ENCODE measurements at places on chromosomes 5 and 9.

DNA sequence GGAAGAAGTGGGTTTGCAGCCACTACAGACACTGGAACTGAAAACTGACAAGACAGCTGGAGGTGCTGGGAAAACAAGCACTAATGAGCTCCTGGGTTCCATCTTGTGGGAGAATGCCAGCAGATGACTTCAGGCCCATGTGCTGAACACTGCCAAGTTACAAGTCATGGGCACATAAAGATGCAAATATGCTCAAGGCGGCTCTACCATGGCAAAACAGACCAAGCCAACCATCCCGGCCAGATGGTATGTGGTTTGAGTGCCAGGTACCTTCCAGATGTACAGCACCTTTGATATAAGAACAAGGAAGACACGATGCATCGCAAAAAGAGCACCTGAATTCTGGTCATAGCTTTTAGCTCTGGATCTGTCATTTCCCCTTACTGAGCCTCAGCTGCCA is 19.9 kb downstream of the TNFSF8 start:
- peaks cover 57% of the 10 kb centered on the region for H3K4me1 ChIP-seq
- no peak for DNase-seq
- H3K4me3 ChIP-seq, result no peak overlapping the region
- no peaks in the 10 kb centered on the region for H3K27me3 ChIP-seq

DNA sequence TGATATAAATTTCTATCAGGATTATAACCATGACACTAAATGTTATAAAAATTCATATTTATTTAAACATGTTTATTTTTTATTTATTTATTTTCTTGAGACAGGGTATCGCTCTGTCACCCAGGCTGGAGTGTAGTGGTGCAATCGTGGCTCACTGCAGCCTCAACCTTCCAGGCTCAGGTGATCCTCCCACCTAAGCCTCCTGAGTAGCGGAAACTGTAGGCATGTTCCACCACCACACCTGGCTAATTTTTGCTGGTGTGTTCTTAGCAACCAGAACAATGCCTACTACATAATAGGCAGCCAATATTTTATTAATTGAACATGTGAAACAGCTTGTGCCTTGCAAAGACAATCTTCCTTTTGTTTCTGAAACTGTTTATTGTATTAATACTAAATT is 6.5 kb upstream of the PTBP3 start:
- no peaks in the 10 kb centered on the region for H3K4me1 ChIP-seq
- no peak overlapping the region for H3K27ac ChIP-seq

DNA sequence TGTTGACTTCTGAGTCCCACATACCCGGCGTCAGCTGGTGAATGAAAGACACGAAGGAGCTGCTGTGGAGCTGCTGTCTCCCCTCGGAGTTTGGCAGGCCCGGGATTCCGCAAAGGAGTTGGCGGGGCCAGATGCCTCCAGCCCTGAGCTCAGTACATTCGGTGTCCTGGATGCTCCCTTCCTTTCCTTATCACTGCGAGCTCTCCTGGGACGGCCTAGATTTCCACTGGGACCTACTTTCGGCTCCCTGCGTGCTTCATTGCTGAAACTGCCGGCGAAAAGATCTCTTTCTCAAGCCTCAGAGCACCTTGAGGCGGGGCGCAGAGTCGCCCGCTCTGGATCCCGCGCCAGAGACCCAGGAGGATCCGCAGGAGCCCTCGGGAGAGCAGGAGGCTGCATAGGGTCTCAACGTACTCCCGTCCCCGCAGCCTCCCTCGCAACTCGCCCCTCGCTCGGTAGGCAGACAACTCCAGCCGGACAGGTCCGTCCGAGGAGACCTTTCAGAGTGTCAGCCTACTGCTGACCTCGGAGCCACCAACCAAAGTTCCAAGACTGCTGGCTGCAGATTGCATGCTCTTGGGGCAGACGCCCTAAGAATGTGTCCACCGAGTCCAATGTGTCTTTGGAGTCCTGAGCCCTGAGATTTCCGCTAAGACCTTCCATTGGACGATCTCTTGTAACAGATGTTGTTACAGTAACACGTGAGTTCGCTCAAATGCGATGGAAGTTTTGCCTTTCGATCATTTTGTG is 6.1 kb downstream of the ANXA2R start:
- H3K27ac ChIP-seq, result peak overlapping the region; percentile 29
- DNase-seq, result no peak
- peaks cover 2% of the 10 kb centered on the region for H3K36me3 ChIP-seq
- peaks cover 20% of the 10 kb centered on the region for H3K4me1 ChIP-seq

GRCh38 chr5:159456261-159456660 is 126.0 kb upstream of the IL12B start:
- H3K4me1 ChIP-seq, result no peaks in the 10 kb centered on the region
- H3K36me3 ChIP-seq, result no peaks in the 10 kb centered on the region

DNA sequence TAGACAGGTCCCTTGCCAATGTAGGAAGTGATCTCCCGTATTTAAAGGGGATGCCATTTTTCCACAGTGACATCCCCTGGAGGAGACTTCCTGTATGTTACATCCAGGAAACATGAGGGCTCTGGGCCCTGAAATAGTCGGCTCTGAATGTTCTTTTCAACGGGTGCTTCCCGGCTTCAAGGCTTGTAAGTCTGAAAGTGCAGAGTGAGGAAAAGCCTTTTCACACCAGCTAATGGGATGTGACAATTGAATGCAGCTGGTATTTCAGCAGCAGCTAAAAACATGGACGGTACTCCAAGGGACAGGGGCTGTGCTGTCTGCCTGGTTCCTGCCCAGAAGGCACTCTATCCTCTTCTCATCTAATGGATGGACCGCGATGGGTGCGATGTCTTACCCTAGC is 1.4 kb downstream of the IL9 start:
- no peak for DNase-seq
- peaks cover 6% of the 10 kb centered on the region for H3K27me3 ChIP-seq
- H3K4me3 ChIP-seq, result no peak overlapping the region
- no peaks in the 10 kb centered on the region for H3K4me1 ChIP-seq

DNA sequence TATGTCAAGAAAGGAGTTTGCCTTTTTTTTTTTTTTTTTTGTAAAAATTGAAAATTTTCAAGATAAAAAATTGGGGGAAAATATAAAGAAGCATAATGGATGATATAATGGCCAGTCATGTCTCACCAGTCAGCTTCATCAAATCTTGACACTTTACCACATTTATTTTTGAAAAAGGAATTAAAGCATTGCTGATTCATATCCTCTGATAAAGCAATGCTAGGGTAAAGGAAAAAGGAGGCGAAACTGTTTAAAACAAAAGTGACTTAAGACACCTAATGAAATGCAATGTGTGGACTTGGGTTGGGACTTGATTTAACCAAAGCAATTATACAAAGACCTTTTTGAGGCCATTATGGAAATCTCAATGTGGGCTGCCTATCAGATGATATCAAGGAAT is 208.5 kb downstream of the ARHGAP26 start:
- peaks cover 6% of the 10 kb centered on the region for H3K4me1 ChIP-seq
- DNase-seq, result no peak
- H3K27me3 ChIP-seq, result no peaks in the 10 kb centered on the region
- H3K36me3 ChIP-seq, result no peaks in the 10 kb centered on the region
- no peak overlapping the region for H3K4me3 ChIP-seq

GRCh38 chr9:137682428-137683105 is 63.8 kb downstream of the EHMT1 start:
- no peaks in the 10 kb centered on the region for H3K27me3 ChIP-seq
- H3K27ac ChIP-seq, result no peak overlapping the region

DNA sequence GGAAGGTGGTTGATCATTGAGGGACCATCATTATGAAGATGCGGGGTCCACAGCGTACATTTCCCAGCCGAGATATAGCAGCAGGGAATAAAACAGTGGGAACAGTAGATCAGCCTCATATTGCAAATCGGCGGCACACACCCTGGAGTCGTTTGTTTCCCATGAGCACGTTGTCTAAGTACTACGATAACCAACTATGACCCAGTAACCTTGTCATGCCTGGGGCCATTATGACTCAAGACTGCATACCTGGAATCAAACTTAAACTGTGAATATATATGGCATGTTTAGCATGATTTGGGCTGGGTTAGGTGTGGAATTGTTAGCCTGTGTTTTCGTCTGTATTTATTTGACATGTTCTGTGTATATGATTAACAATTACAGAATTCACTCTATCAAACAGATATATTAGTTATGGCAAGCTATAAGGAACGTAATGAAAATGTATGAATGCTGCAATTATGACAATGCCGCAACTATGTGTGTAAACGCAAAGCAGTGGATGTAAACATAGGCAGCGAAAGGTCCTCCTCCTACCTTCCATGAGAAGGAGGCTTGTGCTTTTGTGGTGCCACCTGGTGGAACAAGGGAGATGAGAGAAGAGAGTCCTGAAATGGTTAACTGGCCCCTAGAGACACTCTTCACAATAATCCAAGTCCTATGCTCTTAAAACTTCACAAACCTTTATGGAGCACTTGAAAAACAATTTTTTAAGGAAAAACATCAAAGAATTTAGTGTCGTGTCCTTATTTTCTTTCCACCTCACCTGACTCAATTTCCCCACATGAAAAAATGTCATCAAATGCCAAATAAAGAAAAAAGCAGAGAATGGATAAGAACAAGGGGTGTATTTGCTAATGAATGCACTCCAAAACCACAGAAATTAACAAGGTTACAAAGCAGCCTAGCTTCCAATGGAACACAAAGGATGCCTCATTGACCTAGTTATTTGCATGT is 47.1 kb downstream of the SEMA5A start:
- H3K27ac ChIP-seq, result no peak overlapping the region
- no peak for DNase-seq
- no peaks in the 10 kb centered on the region for H3K4me1 ChIP-seq
- H3K36me3 ChIP-seq, result no peaks in the 10 kb centered on the region

GRCh38 chr5:14164164-14165163 is 21.3 kb downstream of the TRIO start:
- H3K27me3 ChIP-seq, result no peaks in the 10 kb centered on the region
- no peak overlapping the region for H3K27ac ChIP-seq
- H3K4me3 ChIP-seq, result no peak overlapping the region
- no peaks in the 10 kb centered on the region for H3K36me3 ChIP-seq
- no peaks in the 10 kb centered on the region for H3K4me1 ChIP-seq
- no peak for DNase-seq
